Activated CD4-positive, alpha-beta T cell treated with anti-CD3 and anti-CD28 coated beads, Interleukin-2, amount 10 ng/mL, durations not matched to agents 7 days and 5 days (primary cell): ENCODE measurements at places on chromosomes 4 and X.

- DNase-seq: no peak
Measured at GRCh38 chrX:117196481-117196880, 733.7 kb upstream of the CT83 start.

- DNase-seq: peak; percentile 80
Measured at GRCh38 chr4:86935853-86936733, 1.3 kb downstream of the AFF1 start.

GRCh38 chr4:186946136-186946535, 222.5 kb upstream of the FAT1 start:
- DNase-seq: no peak

GRCh38 chrX:74492720-74493201, 71.5 kb downstream of the SLC16A2 start:
- DNase-seq: peak; percentile 6

DNA sequence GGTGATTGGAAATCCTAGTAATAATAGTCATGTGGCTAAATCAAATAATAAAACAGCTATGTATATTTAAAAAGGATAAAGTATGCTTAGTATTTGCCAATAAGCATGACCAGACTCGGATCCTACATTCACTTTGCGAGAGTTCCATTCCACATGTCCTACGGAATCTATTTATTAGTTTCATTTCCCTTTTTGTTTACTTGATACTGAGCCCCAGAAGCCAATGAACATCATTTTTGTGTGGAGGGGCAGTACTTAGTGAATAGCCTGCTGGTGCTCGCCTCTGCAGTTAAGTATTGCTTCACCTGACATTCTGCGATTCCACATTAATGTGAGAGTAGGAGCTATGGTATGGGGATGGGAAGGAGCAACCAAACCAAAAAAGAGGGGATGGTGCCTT, 58.5 kb upstream of the NAP1L5 start:
- no peak for DNase-seq

DNA sequence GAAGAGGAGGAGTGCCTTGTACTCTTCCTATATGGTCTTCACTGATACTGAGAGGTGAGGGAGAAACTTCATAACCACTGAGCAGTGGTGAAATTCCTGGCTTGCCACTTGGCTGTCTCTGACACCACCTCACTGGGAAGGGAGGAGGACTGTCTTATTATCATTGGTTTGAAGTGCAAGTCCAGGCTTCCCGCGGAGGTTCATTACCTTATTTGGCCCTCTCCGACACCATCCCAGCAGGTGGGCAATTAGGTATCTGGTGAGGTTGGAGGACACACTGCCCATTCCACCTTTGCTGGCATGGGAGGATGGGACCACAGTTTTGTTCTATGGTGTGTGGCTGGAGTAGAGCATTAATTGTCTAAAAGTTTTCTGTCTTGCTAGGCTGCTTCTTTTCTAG, 206.1 kb downstream of the LHFPL1 start:
- DNase-seq: no peak

GRCh38 chr4:24625091-24625490, 40.7 kb upstream of the DHX15 start:
- no peak for DNase-seq

DNA sequence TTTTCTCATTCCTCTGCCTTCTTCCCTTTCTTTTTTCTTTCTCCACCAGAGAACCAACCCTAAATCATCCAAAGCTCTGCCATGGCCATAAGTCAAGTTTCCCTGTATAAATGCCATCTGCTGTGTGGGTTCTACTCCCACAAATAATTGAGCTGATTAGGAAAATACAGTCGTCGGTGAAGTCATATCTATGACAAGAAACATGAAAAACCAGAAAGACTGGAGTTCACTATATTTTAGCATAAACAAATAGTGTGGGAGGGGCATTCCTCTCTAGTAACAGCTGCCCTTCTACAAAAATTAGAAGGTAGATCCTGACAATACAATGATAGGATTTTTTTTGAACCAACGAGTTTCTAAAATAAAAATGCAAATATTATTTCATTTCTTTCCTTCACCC, 48.8 kb downstream of the SPOCK3 start:
- DNase-seq: no peak

GRCh38 chr4:2793586-2794485, 951 bp downstream of the SH3BP2 start:
- no peak for DNase-seq

GRCh38 chr4:130449741-130450140, 1353.8 kb downstream of the C4orf33 start:
- no peak for DNase-seq

- DNase-seq: peak; percentile 13
Measured at GRCh38 chrX:41733939-41734338, 10.0 kb downstream of the GPR82 start.

GRCh38 chr4:99404595-99405287, 30.4 kb downstream of the ADH7 start:
- DNase-seq: no peak

DNA sequence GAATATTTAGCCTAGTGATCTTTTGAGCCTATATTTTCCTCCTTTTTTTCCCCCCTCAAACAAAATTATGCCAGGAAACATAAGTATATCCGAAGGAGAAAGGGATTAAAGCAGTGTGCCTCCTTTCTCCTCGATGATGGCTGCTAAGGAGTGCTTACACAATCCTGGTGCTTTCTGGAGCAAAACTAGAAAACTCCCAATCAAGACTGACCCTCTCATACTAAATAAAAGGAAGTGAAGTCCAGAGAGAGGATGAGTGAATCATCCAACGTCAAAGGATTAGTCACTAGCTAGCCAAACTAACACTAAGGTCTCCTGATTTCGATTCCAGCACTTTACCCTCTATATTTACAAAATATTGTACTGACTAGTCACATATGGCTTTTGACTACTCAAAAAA, 146.8 kb downstream of the PPP3CA start:
- DNase-seq: no peak

GRCh38 chr4:74291471-74291870, 16.8 kb upstream of the EPGN start:
- DNase-seq: no peak

GRCh38 chr4:96347582-96347981, 507.7 kb downstream of the PDHA2 start:
- no peak for DNase-seq

DNA sequence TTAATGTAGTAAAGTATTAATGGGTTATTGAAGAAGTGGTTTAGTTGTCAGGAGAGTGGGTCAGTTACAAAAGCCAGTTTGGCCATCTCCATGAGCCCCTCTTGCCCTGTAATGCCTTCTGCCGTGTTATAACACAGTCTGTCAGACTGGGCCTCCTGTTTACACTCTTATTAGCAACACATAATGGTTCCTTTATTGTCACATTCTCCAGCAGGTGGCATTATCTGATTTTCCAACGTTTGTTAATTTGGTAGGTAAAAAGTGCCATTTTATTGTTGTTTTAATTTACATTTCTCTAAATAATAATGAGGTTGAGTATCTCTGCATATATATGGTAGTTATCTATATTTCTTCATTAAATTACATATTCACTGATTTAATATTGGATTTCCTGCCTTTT, 560.8 kb downstream of the FGF13 start:
- DNase-seq: no peak

DNA sequence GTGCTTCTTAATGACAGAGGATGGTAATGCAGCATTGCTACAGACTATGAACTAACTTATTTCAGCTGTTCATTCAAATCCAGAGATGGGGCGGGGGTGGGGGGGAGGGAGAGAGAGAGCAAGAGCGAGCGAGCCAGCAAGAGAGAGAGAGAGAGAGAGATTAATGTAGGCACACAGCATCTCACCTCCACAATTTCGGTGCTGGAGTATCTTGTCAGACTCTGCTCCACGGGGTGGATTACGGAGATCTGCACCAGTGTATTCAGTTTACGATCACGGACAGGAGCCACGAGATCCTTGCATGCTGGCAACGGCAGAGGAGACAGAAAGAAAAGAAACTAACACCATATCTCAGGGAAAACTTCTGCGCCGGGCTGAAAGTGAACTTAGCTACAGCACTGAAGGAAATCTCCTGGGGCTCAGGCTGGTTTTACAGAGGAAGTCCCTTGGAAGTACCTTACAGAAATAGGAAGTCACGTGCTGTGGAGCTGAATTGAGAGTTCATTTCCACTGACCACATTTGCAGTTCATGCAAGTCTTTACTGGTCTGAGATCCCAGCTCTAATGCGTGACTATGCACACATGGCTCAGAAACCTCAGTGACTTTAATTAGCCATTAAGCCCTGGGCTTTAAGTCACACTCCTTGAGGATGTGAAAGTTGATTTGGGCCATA, 440.9 kb downstream of the INPP4B start:
- peak; percentile 72 for DNase-seq

- DNase-seq: no peak
Measured at GRCh38 chr4:150948074-150948473, 67.0 kb downstream of the LRBA start.
